Putamen (tissue), 1 donor: ENCODE measurements at places on chromosomes 3 and 15.

GRCh38 chr15:39687965-39688364 is 94.7 kb downstream of the FSIP1 start:
- no peak for DNase-seq

- DNase-seq, result no peak
These were observed 108.1 kb downstream of the PDZRN3 start for GRCh38 chr3:73516631-73517030.

DNA sequence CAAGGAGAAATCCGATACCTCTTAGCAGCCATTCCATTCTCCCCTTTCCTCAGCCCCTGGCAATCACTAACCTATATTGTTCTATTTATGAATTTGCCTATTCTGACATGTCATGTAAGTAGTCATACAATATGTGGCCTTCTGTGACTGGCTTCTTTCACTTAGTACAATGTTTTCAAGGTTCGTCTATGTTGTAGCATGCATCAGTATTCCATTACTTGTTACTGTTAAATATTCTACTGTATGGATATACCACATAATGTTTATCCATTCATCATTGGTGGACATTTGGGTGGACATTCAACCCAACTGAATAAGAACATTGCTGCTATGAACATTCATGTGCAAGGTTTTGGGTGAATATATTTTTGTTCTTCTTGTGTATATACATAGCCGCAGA is 23.4 kb downstream of the ADAMTS9 start:
- DNase-seq, result no peak

DNA sequence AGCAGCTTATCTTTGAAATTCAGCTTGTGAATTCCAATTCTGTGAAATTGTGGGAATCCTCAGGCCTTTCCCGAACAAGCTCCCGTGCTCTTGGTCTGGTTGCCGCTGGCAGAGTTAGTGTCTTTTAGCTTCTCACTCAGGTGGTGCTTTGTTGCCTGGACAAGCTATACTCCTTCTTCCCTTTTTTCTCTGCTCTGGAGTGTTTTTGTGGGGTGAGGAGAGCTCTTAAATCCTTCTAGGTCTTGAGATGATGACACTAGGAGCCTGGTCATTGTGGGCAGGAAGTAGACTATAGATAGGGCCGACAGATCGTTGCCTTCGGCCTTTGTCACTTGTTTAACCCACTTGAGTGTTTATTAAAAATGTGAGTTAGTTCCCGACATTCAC is 93.8 kb downstream of the SLCO3A1 start:
- no peak for DNase-seq

- DNase-seq, result no peak
These were observed 60.5 kb downstream of the SPTSSB start for GRCh38 chr3:161310649-161311423.

GRCh38 chr3:50562861-50563260 is 4.7 kb downstream of the C3orf18 start:
- no peak for DNase-seq

- no peak for DNase-seq
These were observed 159.8 kb upstream of the TSC22D2 start for GRCh38 chr3:150248116-150248887.

DNA sequence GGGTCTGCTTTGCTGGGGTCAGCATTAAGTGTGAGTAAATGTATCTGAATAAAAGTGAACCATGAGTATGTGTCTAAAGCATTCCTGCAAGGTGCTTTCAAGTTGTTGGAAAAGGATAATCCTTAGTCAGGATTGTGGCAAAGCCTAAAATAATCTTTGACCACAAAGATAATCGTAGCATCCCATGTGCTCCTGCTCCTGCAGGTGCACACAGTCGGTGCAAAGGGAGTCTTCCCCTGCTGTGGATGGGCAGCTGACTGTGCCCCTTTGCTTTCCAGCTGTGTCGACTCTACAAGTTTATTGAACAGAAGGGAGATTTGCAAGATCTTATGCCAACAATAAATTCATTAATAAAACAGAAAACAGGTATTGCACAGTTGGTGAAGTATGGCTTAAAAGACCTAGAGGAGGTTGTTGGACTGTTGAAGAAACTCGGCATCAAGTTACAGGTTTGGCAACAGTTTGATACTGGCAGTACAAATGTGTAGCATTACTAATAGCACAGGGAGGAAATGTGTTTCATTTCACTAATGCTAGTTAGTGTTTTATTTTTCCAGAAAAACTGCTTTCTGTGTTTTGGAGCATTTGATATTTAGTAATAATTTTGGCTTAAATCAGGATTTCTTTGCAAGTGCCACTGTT is 22.6 kb downstream of the SRP14 start:
- DNase-seq, result no peak

DNA sequence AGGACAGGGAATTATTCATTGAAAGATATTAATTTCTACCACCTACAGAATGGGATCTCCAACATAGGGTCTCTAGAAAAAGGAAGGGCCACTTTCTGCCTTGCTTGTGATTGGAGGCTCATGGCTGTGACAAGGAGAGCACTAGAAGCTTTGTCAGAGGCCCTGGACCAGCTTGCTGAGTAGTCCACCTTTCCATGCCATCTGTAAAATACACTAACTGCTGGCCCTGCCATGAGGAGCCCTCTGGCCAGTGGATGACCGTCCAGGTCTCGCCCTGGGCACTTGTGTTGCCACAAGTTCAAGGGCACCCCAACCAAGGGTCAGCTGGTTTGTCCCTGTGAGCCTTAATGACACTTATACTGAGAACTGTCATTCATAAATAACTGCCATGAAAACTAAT is 1.6 kb upstream of the SYNM start:
- no peak for DNase-seq

GRCh38 chr3:7843441-7843840 is 658.2 kb upstream of the LMCD1 start:
- DNase-seq, result no peak

DNA sequence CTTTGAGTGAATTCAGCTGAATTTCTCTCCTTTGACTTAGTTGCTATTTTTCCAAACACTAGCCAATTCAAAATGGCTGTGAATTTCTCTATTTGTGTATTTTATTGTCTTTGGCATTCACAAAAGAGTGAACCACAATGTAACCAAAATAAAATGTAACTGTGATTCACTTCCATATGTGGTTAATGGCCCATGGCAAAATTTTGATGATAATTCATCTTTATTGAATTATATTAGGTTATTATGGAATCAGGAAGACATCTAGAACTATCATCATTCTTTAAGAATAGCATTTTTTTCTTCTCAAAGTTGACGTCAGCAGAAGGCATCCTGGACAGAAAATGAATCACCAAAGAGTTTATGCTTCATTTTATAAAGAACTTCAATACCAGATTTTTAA is 705.3 kb upstream of the NAALADL2 start:
- DNase-seq, result no peak

DNA sequence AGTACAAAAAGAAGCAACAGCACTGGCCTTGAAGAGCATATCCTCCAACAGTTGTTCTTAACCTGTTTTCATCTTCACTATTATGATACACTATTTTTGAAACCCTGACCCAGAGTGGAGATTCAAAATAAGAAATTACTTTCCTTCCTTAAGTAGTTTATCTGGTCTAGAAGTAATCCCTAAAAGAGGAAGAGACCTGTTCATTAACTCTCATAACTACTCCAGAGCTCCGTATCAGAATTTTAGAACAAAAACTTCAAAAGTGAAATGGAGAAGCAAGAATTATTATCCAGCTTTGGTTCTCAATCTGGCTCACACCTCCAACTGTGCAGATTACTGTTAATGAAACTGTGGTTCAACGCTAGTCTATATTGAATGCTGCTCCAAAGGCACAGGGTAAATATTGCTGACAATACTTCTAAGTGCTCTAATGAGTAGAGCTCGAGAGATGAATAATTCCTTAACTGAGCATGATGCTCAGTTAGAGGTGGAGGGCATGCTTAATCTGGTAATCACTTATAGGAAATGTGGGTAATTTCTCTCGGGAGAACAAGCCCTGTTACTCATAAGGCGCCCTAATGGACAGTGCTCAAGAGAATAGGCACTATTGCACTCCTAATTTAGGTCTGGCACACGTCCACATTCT is 5.2 kb downstream of the LCMT2 start:
- no peak for DNase-seq

DNA sequence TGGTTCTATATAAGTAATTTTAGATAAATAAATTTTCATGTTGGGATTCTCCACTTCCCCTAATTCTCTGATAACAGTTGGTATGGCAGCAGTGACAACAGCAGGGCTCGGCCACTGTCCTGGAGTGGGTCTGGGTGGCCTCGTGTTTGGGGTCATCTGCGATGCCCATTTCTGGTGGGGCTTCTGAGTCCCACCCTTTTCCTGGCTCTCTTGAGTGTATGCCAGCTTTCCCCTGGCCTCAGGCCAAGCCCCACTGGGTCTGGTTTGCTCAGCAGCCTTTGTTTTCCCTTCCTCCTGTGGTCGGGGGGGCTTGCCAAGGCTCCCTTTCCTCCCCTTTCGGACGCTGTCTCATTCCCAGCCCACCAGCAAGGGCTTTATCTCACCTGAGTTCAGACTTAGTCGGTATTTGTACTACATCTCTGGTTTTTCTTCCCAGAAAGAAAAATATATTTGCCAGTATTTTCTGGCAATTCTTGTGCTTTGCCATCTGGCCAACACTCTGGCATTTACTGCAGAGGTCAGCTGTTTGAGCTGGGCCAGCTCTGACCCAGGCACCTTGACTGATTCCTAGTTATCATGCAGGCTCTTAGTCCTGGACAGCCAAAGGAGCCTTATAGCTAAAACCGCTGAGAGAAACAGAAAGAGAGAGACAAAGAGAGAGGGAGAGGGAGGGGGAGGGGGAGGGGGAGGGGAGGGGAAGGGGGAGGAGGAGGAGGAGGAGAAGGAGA is 35.2 kb downstream of the MYZAP start:
- no peak for DNase-seq

- DNase-seq, result no peak
These were observed 48.7 kb downstream of the MYO5C start for GRCh38 chr15:52246686-52247431.

GRCh38 chr15:74365598-74366445 is 1.6 kb downstream of the CYP11A1 start:
- no peak for DNase-seq

GRCh38 chr3:181486141-181486885 is 225.4 kb upstream of the SOX2 start:
- no peak for DNase-seq

DNA sequence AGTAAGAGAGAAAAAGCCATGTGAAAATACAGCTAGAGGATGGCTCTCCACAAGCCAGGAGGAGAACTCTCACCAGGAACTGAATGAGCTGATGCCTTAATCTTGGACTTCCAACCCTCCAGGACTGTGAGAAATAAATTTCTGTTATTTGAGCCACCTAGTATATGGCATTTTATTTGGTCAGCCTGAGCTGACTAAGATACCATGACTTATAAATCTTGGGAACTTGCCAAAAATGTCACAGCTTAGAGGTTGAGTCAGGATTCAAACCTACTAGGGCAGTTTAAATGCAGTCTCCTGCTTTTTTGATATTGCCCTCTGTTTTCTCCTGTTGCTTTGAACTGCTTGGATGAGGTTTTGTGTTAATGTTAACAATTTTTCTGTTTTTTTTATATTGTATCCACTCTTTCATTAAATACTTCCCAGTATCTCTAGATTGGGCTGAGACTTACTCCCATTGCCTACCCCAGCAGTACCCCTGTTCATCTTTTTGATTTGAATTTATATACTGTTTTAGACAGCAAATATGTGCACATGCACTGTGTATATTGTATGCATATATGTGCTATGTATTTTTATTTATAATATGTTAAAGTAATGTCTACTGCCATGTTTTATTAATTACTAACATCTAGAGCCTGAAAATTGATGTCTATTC is 1223.2 kb downstream of the OTOL1 start:
- no peak for DNase-seq

DNA sequence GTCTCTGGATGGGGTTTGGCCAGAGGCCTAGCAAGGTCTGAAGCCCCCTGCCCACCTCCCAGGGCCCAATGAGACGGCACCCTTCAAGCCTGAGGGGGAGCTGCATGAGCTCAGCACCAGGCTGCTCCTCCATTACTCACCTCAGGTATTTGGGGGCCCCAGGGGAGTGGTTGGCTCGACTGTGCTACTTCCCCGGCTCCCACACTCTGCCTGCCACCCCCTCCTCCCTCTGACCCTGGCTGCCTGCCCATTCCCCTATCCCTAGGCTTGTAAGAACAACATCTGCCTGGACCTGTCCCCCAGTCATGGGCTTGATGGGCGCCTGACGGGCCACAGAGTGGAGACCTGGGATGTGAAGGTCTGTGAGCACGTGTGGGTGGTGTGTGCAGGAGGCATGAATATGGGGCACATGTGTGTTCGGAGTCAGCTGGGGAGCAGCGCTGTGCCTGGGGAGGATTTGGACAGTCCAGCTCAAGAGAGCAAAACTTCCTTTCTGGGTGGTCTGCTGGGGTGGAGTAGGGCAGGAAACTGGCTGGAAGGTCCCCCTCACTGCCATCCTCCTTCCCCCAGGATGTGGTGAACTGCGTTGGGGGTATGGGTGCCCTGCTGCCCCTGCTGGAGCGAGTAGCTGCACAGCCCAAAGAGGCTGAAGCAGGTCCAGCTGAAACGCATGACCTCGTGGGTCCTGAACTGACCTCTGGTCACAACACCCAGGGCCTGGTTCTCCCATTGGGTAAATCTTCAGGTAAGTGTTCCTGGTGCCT is 17.4 kb downstream of the NBEAL2 start:
- no peak for DNase-seq
